ENCODE measurements at places on chromosomes 6 and 20.

GRCh38 chr6:125507987-125508655 is 206.4 kb upstream of the HDDC2 start:
- DNase-seq = no peak

GRCh38 chr20:854601-855000 is 21.1 kb downstream of the FAM110A start:
- no peak for DNase-seq

DNA sequence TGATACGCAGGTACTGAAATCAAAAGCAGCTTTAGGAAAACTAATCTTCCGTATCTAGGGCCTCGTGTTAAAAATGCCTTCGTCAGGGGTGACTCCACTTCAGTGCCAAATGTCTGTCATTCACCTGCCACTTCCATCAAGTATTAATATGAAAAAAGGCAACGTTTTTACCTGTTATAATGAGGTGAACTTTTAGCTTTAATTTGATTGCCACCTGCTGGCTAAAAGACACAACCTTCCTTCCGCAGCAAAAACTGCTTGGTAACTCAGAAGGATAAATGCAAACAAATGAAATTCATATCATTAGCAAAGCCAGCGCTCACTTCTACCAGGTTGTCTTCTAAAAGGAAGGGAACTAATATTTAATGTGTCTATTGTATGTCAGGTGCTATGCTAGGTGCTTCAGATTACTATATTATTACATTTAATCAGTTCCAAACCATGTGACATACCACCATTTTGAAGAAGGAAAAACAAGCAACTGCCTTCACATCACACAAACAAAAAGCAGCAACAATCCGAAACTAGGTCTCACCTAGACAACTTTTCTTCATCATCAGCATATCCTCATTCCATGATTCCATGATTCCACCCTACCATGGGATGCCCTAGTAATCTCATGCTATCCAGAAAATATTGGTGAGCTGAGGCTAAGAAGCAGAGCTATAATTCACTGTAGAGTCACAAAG is 20.6 kb upstream of the ARHGAP18 start:
- no peak for DNase-seq

DNA sequence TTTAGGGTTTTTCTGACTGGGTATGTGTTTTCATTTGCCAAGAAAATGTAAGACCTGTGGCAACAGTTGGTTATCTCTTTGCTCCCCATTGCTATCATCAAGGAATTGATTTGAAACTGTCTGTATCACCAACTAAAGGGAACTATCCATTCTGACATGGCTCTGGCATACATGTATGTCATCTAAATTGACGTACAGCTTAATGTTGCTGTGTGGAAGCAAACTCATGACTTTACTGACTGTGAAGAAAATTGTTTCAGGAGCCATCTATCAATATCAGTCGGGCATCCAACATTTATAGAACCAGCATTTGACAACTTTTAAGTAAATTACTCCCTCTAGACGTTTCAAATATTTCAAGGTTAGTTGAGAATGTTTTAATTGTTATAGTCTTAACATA is 555.8 kb upstream of the EPHA7 start:
- DNase-seq = no peak

DNA sequence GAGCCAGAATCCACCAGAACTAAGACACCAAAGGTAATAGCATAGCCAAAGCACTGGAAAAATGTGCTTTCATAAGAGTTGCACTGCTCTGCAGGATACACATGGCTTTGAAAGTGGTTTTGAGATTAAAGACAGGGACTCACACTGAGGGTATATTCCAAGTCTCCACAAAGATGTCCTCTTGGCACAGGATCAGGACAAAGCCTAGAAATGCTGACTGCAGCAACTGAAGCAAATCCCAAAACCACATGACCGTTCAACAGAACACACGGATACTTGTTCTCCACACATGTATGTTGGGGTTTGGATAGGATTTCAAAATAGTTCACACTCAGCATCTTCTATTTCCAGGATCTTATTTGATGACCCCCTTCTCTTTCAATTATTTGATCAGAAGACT is 364.3 kb upstream of the HSF2 start:
- no peak for DNase-seq

DNA sequence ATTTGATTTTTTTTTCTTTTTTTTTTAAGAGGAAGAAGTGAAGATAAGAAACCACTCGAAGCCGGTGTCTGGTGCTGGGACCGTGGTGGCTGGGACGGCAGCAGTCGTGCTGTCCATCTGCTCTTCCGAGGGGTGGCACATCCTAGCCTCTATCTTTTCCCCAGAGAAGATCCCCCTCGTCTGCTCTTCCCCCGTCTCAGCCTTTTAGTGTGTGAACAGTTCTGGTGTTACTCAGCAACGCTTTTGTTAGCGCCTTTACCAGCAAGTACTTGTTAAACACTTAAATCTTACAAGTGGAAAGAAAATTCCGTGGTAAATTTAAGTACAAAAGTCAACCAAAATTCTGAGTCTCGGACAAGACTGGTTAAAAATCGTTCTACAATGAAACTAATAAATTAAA is 90.1 kb downstream of the RSPH3 start:
- no peak for DNase-seq

DNA sequence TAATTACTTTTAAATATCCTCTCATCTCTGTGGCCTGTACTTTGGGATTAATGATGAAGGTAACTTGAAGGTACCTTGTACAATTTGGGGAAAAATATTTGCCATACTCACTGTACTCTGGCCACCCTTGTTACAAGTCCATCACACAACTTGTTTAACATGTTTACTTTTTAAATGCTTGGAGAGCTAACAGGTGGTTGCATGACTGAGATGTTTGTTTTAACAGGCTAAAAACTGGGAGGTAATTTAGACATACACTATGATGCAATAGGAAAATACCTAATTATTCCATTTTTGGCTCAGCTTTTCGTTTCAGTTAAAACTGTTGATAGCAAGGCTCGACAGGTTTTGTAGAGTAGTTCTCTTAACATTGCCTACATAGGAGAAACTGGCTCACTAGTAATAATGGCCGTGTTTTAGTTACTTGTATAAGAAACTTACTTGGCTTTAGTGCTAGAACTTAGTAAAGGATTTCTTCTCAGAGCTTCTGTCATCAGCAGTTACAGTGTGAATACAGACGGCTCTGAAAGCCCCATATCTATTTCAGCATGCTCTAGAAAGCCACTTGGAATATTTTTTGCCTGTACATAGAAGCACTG is 489.8 kb upstream of the SOX4 start:
- DNase-seq = no peak

DNA sequence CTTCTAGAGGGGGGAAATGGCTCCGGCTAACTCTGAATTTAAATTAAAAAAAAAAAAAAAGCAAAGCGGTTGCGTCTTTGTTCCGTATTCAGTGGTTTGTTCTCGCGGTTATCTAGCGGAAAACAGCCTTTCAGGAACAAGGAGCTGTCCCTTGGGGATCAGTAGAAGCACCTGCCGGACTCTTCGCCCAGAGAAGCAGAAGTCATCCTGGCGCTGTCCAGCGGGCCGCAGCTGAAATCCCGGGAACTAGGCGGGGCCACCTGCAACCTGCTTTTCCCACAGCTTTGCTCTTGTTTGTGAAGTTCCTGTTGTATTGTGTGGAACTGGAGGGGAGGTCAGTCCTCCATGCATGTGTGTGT is 43.9 kb upstream of the GJE1 start:
- DNase-seq = peak; percentile 45

GRCh38 chr6:8539453-8539852 is 104.1 kb upstream of the SLC35B3 start:
- DNase-seq = peak; percentile 10

GRCh38 chr6:7894262-7895124 is 16.1 kb downstream of the TXNDC5 start:
- no peak for DNase-seq

- no peak for DNase-seq
These were observed 5.6 kb downstream of the PLAGL2 start for GRCh38 chr20:32201977-32202363.

- DNase-seq = no peak
These were observed 22.3 kb downstream of the HLA-DOB start for GRCh38 chr6:32794510-32794909.

DNA sequence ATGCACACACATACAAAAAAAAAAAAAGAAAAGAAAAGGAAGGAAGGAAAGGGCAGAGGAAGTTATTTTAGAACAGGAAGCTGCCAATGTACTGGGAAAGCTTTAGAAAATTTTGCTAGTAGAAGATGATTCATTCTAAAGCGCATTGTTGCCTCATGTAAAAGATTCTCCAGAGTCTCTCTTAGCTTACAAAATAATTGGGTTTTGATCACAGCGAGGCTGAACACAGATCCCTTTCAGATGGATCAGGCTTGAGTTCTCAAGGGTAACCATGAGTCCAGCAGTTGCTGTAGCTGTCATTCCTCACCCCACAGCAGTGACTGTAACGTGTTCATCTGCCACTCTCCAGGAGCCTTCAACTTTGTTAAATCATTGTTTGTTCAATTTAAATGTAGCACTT is 81.9 kb downstream of the PHACTR2 start:
- no peak for DNase-seq

DNA sequence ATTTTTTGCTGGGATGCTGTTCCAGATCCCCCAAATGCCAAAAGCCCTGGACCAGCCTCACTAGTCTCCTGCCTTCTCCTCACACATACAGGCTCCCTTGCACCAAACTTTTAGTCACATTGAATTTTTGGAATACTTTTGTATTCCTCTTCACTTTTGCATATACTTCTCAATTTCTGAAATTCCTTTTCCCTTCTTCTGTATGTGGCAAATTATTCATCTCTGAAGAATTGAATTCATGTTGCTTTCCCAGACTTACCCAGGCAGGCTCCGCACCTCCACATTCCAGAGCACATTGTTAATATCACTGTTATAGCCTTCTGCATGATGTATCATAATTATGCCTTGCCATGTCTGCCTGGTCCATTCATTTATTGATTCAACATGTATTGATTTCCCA is 255.3 kb upstream of the POU3F2 start:
- DNase-seq = no peak

DNA sequence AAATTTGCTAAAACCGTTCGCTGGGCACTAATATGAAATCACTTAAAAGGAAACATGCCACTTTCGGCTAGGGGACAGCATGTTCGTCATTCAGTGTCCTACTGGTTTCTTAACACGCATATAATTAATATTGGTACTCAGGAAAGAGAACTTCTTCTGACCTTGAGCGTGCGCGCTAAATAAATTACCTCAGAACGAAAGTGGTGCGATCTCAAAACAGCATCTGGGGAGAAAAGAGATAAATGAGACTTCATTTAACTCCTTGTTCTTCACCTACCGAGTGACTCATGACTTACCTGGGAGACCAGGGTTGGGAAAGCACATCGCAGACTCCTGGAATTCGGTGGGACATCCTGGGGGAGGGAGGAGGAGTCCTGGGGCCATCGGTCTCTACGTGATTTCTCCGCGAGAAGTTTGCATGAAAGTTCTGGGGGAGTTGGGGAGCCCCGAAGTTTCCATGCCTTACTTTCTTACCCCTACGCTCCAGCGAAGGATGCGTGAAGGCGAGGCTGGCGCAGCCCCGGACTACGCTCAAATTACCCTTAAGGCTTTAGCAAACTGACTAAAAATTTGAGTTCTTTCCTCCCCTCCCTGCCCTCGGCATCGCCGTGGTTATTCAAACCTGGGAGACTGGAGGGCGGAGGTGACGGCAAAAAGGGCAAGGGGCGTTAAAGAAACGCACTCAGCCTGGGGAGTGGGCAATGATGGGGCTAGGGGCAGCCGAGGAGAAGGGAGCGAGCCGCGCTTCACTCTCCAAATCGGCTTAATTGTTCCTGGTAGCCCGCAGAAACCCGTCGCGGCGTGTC is 1.1 kb upstream of the BEND6 start:
- no peak for DNase-seq

DNA sequence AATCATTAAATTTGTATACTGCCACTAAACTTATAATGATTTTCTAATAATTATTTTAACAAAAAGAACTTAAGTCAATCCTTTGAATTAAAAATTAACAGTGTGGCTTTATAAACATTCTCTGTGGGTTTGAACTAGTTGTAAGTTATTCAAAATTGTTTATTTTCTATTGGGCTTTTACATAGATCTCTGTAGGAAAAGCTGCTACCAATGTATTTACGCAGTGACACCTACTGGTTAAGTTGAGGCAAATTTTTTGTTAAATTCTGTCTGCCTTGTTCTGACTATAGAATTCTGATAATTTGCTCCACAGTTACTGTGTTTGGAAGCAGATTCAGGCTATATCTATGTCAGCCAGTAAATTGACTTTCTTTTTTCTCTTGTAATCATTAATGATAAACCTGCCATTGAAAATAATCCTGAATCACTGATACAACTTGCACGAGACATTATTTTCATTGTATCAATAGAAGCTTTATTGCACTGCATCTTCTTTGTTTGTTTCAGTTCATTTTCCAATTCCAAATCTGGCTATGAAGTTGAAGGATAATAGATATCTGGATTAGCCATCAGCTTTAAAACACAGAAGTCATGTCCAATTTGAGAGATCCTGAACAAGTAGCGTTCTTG is 66.0 kb upstream of the UTRN start:
- DNase-seq = peak; percentile 48

DNA sequence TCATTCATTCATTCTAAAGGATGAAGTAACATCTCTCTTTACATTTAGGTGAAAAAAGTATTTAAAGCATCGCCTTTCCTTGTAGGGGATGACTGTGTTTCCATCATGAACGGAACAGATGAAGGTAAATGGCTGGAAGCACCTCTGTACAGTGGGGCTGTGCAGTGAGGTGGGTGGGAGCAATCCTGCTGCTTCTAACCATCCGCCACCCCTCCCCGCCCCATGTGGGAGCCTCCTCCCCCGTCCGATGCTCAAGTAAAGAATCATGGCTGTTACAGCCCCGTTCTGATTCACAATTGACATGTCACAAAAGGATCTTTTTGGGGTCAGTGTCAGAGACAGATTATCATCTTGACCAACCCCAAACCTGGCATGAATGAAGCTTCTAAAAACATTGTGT is 19.3 kb downstream of the ENTPD6 start:
- DNase-seq = no peak

DNA sequence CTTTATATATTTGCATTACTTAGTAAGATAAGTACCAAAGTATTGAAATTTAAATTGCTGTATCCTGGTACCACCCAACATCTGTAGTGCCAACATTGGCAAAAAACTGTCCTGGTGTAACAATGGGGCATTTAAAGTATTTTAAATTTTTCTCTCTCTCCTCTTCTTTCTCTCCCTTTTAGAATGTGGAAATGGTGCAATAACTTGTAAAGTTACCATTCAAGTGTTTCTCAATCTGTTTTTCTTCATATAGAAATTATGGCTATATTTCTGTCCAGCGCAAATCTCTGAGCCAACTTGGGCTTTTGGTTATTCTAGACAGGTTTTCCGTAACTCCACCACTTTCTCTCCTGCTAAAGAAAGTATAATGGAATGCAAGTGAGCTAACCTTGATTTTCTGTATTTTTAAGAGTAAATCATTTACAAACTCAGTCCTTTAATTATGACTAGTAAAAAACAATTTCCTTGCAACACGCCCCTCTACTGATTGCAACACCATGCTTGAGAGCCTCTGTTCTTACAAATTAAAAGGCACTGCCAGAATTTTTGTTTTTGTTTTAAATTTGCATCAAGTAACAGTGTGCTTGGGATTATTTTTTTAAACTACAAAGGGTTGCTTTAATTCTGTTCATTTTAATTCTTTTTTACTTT is 324.2 kb upstream of the CITED2 start:
- DNase-seq = no peak

- no peak for DNase-seq
These were observed 117.2 kb upstream of the SLC22A16 start for GRCh38 chr6:110593637-110594036.

- DNase-seq = no peak
These were observed 118.1 kb downstream of the RWDD2A start for GRCh38 chr6:83311231-83311630.

Data from HTR-8/SVneo (cell line).